H1 (cell line): ENCODE measurements at places on chromosomes 5 and 9.
A peak's percentile ranks its signal among the peaks of the same experiment; 100 is the strongest.

GRCh38 chr9:84701801-84702200 lies 32.3 kb downstream of the NTRK2 start:
- no peak for DNase-seq

GRCh38 chr5:80083101-80083890 lies 48.1 kb downstream of the THBS4 start:
- peak; percentile 77 for DNase-seq

GRCh38 chr5:150523472-150524350 lies 15.8 kb downstream of the NDST1 start:
- DNase-seq: no peak

GRCh38 chr5:149381986-149382338 lies 2.9 kb upstream of the IL17B start:
- DNase-seq: peak; percentile 96

DNA sequence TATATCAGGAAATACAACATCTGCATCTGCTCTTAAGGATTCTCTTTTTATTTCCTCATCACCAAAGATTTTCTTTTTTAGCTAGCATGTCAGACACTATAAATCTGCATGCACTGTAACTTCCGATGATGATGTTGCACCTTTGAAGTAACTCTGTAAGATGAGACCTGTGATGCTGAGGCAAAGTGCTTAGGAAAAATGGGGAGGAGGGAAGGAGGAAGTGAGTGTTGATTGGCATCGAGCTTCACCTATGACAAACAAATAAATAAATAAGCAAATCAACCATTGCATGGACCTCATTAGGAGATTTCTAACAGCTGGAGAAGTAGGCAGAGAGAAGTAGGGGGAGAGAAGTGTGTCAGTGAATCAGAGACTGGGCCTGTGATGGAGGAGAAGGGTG lies 52.6 kb downstream of the ENC1 start:
- DNase-seq: no peak

- DNase-seq: no peak
Measured at GRCh38 chr9:94860678-94861588, 134.4 kb downstream of the AOPEP start.

- no peak for DNase-seq
Measured at GRCh38 chr9:133935328-133936005, 56.7 kb downstream of the VAV2 start.

- DNase-seq: no peak
Measured at GRCh38 chr5:40626801-40627200, 52.9 kb upstream of the PTGER4 start.

DNA sequence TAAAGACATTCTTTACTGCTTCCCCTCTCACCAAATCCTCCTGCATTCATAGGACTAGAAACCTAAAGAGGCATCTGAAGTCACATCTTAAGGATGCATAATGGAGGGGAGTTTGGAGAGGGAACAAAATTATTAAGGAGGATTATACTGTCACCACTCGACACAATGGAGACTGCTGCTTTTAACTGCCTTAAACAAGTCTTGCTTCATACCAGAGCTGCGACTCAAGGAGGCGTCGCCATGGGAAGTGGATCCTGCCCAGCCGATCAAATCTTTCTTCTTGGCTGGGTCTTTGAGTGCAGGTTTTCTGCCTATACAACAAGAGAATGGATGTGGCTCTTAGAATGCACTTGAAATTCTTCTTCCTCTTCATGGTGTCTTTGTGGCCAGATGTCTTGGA lies 66.7 kb upstream of the FOXE1 start:
- no peak for DNase-seq

- DNase-seq: peak; percentile 37
Measured at GRCh38 chr5:139646111-139646510, 2.0 kb upstream of the CXXC5 start.

DNA sequence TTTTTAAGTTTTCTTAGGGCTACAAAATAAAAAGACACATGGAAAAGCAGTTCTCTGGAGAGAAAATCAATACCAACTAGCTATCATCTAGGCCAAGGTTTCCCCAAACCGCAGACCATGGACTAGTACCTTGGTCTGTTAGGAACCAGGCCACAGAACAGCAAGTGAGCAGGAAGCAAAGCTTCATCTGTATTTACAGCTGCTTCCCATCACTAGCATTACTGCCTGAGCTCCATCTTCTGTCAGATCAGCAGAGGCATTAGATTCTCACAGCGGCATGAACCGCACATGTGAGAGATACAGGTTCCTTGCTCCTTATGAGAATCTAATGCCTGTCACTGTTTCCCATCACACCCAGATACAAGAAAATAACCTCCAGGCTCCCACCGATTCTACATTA lies 1907.6 kb upstream of the ACO1 start:
- no peak for DNase-seq

GRCh38 chr5:64767959-64768357 lies 533 bp downstream of the SREK1IP1 start:
- no peak for DNase-seq

DNA sequence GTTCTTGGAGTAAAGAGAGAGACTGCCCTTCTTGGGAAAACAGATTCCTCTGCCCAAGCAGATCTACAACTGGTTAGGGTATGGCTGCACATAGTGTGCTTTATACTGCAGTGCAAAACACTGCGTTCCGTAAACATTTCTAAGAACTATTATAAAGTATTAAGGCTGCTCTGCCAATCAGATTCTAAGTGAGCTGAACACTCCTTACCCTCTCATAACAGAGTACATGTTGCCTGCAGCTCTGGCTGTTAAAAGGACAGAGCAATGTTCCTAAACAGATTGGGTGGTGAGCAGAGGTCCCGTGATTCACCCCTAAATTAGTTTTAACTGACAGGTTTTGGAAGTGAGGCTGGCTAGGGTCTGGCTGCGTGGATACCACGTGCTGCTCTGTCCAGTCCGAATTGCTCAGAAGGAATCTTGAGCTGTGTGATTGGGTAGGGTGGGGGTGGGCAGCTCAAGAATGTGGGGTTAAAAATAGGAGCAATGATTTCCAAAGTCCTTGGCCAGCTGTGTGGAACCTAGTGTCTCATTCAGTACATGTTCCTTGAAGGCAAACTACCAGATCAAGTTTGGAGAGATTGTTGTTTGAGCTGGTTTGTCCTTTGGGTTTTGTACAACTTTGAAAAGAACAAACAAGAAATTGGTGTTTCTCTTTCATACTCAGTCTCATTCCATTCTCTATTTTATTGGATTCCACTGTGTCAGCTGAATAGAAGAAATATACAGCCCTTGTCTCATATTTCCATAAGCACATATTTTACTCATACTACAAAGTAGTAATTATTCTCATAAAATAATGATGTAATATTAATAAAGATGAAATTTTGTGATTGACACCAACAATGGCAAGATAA lies 497.6 kb upstream of the CD180 start:
- no peak for DNase-seq

- DNase-seq: no peak
Measured at GRCh38 chr9:7300484-7300883, 499.1 kb downstream of the DMAC1 start.

GRCh38 chr5:174520420-174521396 lies 203.7 kb upstream of the MSX2 start:
- DNase-seq: peak; percentile 27

DNA sequence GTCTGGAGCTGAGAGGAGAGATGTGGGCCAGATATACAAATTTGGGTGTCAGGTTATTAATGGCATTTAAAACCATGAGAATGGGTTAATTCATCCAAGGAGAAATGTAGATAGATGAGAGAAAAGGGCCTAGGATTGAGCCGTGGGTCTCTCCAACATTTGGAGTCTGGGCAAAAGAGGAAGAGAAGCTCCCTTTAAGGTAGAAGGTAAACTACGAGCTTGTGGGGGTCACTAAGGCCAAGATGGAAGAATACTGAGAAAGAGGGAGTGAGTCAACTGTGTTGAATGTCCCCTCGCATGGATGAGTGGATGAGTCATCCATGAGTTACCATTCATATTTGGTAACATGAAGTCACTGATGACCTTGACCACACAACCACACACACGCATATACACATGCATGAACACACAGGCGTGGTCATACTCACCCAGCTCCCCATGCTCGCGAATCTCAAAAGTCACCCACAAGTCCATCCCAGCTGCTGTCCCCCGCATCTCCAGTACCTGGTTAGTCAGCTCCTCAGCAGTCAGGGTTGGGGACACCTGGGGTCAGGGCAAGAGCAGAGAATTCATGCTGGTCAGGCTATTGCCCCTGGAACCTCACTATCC lies 6.8 kb upstream of the FCHSD1 start:
- no peak for DNase-seq

- no peak for DNase-seq
Measured at GRCh38 chr5:127418367-127418766, 99.1 kb upstream of the PRRC1 start.

DNA sequence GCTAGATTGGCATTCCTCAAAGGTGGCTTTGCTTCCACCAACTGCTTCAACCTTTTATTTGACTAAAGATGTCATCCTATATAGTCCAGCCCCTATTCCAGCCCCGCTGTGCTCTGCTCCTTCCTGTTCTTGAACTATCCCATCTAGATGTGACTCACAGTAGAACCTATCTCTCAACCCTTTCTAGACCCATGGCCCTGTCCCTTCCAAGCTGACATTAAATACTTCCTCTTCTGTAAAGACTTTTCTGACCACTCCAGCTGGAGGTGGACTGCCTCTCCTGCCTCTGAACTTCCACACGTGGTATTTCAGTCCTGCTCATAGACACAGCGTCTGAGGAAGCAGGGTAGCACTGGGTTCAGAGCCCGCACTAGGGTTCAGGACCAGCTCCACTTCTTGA lies 32.4 kb downstream of the OSTF1 start:
- DNase-seq: no peak

GRCh38 chr9:123232332-123232731 lies 36.1 kb downstream of the STRBP start:
- no peak for DNase-seq

DNA sequence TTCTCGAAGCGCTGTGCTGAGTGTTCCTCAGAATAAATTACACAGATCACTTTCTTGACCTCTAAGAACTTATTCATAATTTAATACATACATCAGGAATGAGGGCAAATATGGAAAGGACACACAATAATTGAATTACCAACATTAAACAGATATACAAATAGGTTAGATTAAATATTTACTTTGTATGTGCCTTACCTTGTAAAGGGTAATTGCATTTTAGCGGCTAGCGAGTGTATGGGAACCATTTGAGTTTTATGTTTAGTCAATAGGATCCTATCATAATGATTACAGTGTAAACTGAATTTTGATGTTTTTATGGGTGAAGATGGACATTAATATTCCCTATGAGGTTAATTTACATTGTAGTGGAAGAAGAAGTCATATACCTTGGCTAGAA lies 1187.1 kb upstream of the WWC1 start:
- DNase-seq: no peak

GRCh38 chr9:92887880-92888338 lies 10.1 kb upstream of the ZNF484 start:
- DNase-seq: peak; percentile 26

- DNase-seq: no peak
Measured at GRCh38 chr9:2255128-2255527, 240.0 kb downstream of the SMARCA2 start.

DNA sequence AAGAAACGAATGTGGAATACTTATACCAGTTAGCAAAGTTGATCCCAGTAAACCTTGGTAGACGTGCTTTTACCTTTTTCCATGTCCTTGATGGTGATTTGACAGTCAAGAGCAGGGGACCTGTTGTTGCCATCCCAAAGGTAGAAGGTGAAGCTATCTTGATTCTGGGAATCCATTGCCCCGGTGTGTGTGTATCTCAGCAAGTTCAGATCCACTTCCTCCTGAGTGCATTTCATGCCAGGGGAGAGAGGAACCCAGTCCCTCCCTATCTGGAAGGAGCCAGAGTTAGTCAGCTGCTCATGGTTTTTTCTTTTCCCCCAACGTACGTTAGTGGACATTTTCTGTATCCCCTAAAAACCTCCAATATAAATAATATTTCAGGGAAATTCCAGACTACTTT lies 66.3 kb upstream of the CER1 start:
- no peak for DNase-seq

GRCh38 chr5:175469916-175470315 lies 8.4 kb upstream of the SFXN1 start:
- DNase-seq: no peak

GRCh38 chr5:138448481-138449398 lies 9.9 kb downstream of the REEP2 start:
- DNase-seq: no peak

- no peak for DNase-seq
Measured at GRCh38 chr5:136014049-136015002, 14.5 kb upstream of the TGFBI start.

DNA sequence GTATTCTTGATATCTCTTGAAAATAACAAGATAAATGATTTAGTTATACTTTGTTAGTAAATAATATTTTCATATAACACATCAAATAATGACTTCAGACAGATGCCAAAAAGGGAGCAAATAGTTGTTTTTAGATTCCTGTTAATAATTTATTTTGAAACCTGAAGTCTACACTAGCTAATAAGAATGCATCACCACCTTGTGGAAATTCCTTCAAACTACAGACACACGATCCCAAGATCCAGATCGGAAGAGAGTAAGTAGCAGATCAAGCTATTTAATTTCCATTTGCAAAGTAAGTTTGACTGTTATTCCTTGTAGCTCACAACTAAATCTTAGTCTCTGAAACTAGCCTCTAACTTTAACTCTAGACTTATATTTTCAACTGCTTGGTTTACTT lies 35.5 kb upstream of the ISL1 start:
- DNase-seq: no peak

DNA sequence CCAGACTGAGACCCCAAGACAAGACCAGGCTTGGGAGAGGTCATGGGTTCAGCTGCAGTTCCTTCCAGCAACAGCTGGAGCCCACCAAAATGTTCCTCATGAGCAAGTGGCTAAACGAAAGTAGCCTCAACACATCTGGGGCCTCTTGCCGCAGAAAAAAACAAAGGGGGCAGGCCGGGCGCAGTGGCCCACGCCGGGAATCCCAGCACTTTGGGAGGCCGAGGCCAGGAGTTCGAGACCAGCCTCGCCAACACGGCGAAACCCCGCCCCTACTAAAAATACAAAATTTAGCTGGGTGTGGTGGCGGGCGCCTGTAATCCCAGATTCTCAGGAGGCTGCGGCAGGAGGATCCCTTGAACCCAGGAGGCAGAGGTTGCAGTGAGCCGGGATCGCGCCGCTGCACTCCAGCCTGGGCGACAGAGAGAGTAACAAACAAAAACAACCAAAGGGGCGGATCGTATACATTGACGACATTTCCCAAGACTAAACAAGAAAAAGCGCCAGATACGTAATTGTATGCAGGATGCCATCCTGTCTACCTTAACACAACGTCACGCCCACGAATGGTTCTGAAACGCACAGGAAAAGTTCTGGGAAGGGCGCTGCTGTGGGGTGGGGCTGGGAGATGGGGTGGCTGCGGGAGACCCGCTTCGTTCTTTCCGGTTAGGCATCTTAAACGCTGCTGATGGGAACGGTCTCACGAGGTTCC lies 1.7 kb downstream of the INPP5E start:
- no peak for DNase-seq

GRCh38 chr9:35162605-35163315 lies 951 bp downstream of the UNC13B start:
- DNase-seq: no peak
